ENCODE measurements at places on chromosomes 6 and 20.

DNA sequence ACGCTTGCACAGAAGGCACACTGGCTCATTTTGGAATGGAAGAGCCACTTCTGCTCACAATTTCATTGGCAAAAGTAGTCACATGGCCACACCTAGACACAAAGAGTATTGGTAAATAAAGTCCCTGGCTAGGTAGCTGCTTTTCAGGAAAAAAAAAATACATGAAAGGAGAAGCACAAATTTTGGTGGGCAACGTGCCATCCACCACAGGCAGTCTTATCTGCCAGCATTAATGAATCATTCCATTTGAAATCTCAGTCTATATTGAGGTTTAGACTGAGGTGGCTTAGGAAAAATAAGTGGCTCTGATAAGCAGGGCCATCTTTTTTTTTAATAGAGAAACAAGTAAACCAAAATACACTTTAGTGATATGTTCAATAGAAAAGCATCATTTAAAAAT is 44.3 kb downstream of the ADGRB3 start:
- no peak for DNase-seq

GRCh38 chr6:158284007-158284875 is 28.0 kb upstream of the TULP4 start:
- DNase-seq = no peak

- DNase-seq = no peak
These were observed 78.7 kb upstream of the ZNF184 start for GRCh38 chr6:27551607-27552006.

- no peak for DNase-seq
These were observed 50.1 kb downstream of the HDDC2 start for GRCh38 chr6:125251516-125252220.

GRCh38 chr6:91822581-91822980 is 1235.7 kb upstream of the MAP3K7 start:
- no peak for DNase-seq

- DNase-seq = no peak
These were observed 32.8 kb upstream of the NTSR1 start for GRCh38 chr20:62675877-62676260.

DNA sequence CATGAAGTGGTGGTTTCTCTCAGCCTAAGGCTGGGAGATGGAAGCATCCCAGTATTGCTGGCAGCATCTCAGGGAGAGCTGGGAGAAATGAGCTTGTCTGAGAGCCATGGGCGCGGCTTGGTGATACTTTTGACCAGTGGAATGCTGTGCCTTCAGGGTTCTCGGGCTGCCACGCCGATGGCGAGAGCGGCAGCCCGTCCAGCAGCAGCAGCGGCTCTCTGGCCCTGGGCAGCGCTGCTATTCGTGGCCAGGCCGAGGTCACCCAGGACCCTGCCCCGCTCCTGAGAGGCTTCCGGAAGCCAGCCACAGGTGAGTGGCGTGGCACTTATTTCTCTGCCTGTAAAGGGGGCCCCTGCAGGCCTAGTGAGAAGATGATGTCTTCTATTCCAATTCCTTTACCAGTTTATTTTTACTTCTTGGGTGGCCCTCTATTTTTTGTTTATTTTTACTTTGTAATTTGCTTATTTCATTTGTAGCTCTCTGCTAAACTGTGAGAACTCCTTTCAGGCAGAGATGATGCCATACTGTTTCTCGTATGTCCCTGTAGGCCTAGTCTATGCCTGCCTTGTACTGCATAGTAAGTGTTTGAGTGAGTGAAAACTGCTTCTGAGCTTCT is 71.7 kb downstream of the ASXL1 start:
- DNase-seq = no peak

GRCh38 chr6:5120011-5120410 is 34.9 kb downstream of the PPP1R3G start:
- no peak for DNase-seq

- DNase-seq = no peak
These were observed 43.6 kb downstream of the CTCFL start for GRCh38 chr20:57481281-57481711.

DNA sequence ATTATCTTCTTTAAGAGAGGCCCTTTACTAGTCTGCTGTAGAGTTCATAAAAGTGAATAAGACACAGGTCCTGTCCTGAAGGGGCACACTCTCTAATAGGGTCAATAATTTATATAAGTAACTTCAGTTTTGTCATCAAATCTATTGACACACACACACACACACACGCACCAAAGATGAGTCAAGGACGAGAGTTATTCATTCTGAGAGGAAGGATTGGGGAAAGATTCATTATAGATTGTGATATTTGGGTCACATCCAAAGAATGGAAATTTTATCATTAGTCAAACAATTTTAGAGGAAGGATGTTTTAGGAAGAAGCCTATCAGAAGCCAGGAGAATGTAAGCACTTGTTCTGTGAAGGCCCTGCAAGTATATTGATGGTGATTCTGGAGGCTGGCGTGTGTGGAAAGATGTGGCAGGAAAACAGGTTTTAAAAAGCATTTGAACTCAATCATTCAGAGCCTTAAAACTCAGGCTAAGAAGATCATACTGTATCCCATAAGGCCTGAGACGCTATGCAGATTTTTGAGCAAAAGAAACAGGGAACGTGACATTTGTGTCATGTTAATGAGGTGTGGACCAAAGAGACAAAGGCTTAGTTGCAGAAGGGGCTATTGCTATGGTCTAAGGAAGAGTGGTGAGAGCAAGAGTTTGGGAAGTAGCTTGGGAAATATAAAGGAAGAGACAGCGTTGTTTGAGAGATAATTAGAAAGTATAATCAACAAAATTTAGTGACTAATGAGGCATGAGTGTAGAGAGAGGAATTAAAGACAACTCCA is 161.4 kb upstream of the PREP start:
- DNase-seq = no peak

DNA sequence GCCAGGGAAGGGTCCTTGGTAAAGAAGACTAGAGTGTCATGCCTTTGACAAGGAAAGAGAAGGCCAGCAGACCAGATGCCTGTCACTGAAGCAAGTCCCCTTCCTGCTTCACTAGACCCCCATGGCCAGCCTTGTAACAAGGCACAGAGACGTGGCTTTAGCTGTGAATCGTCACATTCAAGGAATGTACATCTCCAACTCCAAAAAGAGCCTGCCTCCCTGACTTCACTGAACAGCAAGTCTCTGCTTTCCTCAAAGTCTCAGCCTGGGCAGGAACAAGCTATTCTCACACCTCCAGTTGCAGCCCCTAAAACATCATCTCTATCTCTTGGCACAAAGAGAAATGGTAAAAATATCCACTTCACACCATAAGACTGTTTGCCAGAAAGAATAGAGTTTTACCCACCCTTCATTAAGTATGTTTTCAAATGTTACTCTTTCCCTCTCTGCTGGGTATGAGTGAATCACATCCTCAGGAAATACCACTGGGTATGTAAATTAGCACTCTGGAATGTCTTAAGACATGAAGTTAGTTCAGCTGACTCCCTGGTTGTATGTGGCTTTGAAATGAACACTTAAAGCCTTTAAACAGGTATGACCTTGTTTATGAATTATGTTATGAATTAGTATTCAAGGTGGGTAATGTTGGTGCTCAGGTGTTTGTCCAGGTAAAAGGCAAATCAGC is 46.4 kb upstream of the NT5E start:
- DNase-seq = no peak

DNA sequence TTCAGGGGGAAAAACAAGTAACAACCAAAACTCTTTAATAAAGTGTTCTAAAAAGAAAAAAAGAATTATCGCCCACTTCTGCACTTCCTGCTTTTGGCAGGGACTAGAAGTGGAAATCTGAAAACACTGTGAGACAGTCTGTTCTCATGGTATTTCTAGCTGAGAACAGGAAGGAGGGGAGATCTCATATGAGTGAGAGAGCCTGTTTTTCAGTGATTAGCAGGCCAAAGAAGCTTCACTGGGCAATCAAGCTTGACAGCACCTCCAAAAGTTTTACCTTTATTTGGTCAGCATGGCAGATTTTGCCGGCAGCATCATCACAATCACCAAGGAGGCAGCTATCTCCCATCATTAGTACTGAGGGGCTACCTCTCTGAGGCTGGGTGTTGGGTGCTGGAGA is 79.5 kb upstream of the ATXN1 start:
- DNase-seq = no peak

GRCh38 chr6:90322976-90323474 is 26.4 kb upstream of the BACH2 start:
- DNase-seq = no peak
